ENCODE measurements at places on chromosomes 13 and 19. TPM values are rescaled to one million over a fixed set of nuclear protein-coding genes. Genes with fewer than 3 reads are reported as not detected.

GPR4 gene
- not detected for polyA plus RNA-seq

CD79A gene
- polyA plus RNA-seq, result 277 TPM

GRCh38 chr13:27960362-27961226 lies 8.5 kb downstream of the CDX2 start:
- no peaks in the 10 kb centered on the region for H3K36me3 ChIP-seq
- H3K4me1 ChIP-seq, result no peaks in the 10 kb centered on the region
- H3K4me3 ChIP-seq, result no peak overlapping the region
- peaks cover 6% of the 10 kb centered on the region for H3K27me3 ChIP-seq

WDR88 gene
- polyA plus RNA-seq, result 0.19 TPM

C1QTNF9B gene
- polyA plus RNA-seq, result 0.70 TPM

Measured in GM12878 (cell line).